ENCODE measurements at places on chromosomes 2 and 18.

DNA sequence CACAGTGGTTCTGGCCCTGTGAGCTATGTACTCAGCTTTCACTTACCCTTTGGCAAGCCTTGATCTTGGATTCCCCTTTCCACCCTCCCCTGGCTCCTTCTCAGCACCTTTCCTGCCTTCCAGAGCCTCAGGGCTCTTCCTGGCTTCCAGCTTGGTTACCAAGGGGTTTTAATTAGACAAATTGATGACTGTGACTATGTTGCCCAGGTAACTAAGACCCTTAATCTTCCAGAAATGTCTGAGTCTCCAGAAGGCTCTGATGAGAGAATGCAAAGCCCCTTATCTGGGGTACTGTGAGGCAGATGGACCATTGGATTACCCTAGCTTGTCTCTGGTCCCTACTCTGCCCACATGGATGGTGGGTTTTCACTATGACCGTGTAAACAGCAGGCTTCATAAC lies 174.2 kb downstream of the LOXHD1 start:
- DNase-seq: no peak

GRCh38 chr2:173654896-173655265 lies 300.2 kb downstream of the CDCA7 start:
- DNase-seq: no peak

DNA sequence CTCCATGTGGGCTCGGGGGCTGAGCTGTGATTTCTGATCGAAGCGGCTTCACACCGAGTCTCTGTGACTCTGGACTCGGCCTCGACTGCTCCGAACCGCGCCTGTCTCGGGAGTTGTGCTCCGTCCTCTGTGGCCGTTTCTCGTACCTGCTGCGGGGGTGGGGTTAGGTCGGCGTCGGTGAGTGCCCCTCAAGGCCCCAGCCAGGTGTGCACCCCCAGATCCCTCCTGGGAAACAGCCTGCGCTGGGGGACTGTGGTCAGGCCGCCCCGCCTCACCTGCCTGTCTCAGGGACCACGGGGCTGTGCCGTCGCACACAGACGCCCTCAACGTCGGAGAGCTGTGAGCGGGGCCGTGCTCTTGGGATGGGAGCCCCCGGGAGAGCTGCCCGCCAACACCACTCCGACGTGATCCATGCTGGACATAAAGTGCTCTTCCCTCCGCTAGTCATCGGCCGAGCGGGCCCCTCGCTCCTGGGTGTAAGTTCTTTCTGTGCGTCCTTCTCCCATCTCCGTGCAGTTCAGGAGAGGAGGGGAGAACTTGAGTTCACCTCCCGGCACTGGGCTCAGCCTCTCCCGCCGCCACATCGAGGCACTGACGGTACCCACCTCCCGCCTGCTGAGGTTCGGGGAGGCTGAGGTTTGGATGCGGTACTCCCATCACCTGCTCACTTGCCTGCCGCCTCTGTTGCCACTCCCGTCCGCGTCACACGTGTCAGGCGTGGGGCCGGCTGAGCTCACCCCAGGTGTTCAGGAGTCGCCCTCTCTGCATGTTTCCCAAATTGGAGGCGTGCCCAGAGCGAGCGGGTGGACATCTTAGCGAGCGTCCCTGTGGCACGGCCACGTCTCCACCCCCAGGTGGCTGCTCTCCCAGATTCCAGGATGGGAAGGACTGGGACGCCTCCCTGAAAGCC lies 55.7 kb downstream of the CTDP1 start:
- no peak for DNase-seq

- DNase-seq: no peak
Observed at GRCh38 chr2:159096901-159097300, 128.5 kb downstream of the TANC1 start.

DNA sequence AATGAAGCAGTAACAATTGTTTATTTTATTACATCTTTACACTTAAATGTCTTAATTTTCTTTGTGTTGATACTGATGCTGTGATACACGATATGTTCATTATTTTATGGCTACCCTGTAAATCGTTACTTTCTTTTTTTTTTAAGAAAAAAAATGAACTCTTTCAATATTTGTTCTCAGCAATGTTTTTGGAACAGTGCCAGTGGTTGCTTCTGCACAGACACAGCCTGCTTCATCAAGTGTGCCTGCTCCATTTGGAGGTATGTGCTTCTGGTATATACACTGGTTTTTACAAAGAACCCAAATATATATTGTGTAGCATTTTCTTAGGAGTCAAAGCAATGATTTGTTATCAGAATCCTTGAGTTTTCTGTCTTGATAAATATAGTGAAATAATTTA lies 62.2 kb upstream of the SCYGR2 start:
- no peak for DNase-seq

- DNase-seq: no peak
Observed at GRCh38 chr2:205001300-205001966, 456.2 kb downstream of the PARD3B start.

- DNase-seq: no peak
Observed at GRCh38 chr2:28319118-28320008, 73.3 kb upstream of the FOSL2 start.

DNA sequence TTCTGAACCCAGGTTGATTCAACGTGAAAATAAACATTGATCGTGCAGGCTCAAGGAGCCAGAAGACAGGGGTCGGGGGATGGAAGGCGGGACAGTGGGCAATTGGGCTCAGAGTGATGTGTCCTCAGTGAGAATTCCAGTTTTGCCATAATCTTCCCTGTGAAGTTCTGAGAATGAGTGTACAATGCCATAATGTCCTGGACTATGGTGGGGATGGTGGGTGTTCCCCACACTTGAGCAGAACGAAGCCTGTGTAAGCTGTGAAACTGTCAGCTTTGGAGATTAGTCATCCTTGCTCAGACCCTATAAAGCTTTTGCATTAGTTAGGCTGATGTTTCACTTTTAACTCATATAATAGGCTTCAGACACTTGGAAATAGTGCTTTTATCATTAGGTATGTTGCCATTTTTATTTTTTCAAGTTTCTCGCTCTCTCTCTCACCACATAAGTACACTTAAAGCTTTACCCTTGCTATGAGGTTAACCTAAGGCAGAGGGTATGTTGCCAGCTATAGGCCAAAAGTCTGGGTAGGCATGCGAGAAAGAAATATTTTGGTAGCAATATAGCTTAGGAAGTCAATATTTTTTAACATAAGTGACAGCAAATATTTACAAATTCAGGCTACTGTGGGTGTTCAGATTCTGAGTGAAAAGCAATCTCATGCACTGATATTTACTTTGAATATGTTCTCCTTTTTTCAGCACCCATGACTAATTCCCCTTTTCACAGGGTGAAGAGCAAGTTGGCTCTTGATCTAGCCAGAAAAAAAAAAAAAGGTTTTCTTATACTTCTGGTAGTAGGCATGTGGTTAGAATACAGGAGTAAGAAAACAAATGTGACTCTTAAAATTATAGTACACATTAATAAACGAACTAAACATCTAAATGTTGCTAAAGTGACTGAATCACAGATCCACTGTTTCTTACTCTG lies 47.2 kb downstream of the CDC42EP3 start:
- DNase-seq: peak; percentile 44

DNA sequence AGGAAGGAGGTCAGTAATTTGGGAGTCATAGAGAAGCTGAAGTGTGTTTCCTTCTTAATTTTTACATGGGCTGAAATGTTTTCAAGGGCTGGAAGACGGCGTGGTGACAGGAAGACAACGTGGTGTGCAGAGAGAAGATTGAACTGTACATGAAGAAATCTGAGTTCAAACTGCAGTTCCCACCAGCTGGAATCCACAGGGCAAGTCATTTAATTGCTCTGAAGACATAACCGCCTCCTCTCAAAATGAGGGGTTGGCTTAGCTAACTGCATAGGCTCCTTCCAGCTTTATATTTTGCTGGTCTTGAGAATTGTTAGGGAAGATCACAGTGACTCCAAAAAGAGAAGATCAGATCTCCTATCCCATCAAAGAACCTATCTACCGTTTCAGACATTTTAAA lies 103.9 kb downstream of the SLC8A1 start:
- no peak for DNase-seq

DNA sequence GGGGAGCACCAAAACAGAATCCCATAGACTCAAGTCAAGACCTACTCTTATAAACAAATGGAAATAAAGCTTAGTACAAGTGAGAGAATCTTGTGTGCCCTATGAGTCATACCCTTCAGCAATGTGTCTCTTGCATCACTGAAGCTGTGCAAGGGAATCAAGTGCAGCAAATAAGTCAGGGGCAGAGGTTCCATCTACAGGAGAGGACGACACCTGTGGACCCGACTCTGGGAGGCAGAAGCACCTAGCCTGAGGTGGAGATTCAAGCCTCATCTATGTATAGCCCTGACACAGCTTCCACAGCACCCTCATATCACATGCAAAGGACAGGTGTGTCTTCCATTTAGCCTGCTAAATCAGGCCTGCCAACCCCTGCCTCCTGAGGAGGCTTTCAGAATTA lies 298.2 kb downstream of the CNTNAP5 start:
- DNase-seq: no peak

DNA sequence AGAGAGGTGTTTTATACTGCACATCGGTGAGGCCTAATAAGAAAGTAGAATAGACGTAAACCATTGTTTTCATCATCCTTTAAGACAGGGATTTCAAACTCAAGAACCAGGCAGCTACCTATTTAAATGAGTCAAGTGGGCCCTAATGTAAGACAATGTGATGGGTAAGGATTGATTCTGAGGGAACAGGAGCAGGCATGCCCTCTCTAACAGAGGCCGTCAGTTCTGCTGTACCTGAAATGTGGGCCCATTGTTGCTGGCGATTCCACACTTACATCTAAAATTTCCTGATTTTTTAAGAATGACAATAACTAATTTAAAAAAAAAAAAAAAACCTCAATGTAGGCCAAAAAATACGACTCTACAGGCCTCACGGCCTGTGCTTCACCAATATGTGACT lies 67.5 kb downstream of the ACSL3 start:
- DNase-seq: no peak
